Upper lobe of right lung (tissue), 1 donor: ENCODE measurements at places on chromosomes 5 and 9.
A peak's percentile ranks its signal among the peaks of the same experiment; 100 is the strongest.

DNA sequence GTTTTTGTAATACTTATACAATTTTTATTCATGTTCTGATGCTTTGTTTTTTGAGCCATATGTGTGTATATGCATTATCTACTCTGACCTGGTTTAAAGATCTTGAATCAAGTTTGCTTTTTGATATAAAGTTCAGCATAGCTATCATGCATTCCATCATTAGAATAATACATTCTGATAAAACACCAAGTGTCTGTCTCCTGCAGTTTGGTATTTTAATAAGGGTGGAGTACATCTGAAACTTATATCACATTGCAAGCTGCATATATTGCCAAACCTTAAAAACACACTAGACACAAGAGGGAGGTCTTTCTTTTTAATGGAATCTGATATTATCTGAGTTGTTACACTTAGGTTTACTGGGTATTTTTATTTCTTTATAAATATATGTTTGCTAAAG, 102.8 kb upstream of the ADAMTSL1 start:
- DNase-seq: no peak

DNA sequence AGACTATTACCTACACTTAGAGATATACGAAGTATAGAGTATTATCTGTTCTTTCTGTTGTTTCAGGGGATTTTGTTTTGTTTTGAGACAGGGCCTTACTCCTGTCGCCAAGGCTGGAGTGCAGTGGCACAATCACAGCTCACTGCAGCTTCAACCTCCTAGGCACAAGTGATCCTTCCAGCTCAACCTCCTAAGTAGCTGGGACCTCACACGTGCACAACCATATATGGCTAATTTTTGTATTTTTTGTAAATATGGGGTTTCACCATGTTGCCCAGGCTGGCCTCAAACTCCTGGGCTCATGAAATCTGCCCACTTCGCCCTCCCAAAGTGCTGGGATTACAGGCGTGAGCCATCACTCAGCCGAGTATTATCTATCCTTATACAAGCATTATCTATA, 45.9 kb downstream of the SUSD1 start:
- DNase-seq: no peak

DNA sequence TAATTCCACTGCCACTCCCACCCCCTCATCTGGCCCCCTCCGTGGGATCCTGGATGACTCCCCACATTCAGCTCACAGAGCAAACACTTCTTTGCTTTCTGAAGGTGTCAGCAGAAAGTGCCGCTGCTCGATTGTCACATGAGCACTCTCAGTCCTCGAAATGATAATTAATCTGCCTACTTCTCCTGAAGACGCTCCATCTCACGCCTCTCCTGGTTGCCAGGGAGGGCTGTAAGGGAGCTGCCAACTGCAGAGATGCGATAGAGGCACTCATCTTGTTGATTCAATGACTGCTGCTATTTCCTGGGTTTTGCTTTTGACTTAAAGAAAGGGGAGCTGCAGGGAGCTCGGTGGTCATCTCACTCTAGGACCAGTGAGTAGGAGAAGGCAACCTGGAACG, 206.5 kb downstream of the DAB2IP start:
- DNase-seq: no peak

DNA sequence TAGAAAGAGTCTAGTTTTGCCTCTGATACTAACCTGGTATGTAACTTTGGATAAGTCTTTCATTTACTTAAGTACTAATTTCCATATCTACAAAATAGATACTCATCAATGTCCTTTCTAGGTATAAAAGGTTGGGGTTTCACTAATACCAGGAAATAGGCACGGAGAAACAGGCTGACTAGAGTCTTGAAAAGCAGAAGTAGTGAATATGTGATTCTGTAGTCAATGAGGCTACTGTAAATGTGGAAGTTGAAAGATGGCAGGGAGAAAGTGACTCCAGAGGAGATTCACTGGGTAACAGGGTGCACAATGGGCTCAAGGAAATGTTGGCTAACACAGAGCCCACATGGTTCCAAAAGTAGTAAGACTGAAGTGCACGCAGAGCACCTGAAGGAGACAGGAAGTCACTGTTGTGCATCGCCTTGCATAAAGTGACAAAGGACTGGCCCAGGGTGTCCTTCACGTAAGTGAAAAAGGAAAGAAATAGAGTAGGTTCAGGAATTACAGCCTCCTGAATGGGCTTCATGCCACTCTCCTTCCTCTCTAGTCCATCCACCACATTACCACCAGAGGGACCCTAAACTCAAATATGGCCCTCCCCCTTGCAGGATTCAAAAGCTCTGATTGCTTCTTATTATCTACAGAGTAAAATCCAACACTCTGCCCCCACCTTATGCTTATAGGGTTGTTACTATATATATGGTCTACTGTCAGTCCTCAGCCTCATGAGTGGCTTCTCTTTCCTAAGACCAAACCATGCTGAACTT, 288.0 kb upstream of the SMARCA2 start:
- no peak for DNase-seq

DNA sequence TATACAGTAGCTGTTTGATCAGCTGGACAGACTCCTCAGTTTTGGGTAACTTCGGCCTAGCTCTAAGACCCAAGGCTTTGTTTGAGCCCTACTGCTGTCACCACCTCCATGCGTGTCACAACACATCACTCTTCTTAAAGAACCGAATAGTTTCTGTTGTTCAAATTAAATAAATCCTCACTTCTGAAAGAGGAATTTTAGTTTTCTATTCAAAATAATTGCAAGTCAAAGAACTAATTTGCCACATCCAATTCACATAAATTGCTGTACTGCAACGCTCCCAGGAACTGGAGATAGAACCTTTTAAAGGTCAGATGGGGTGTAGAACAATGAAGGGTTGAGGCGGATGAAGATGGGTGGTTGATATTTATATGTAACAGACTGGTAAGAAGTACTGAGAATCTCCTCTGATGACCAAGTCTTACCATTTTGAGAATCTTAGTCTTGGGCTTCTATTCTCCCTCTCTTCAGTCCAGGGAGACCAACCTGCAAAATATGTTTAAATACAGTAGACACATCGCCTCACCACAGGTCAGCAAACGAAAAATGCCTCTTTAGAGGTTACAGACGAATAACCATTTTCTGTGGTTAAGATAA, 1.6 kb downstream of the NREP start:
- no peak for DNase-seq

GRCh38 chr9:100126423-100126822, 27.4 kb downstream of the INVS start:
- no peak for DNase-seq

DNA sequence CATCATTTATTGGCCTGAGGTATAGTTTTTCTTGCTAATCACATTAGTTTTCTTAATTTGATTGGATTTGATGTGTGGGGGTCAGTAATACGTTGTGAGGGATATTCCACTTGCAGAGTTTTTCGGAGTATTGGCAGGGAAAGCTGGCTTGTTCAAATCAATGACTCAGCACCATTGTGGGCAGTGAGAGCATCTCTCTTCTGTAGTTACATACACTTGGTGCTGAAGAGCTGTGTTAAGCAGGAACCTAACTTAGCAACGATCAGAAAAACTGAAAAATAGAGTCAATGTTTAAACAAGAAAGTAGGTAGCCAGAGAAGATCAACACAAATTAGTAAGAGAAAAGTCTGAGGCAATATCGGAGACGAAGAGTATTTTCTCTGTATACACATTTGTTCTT, 344.6 kb upstream of the EDIL3 start:
- no peak for DNase-seq

GRCh38 chr5:179170606-179171005, 110.4 kb downstream of the ZNF354C start:
- no peak for DNase-seq

DNA sequence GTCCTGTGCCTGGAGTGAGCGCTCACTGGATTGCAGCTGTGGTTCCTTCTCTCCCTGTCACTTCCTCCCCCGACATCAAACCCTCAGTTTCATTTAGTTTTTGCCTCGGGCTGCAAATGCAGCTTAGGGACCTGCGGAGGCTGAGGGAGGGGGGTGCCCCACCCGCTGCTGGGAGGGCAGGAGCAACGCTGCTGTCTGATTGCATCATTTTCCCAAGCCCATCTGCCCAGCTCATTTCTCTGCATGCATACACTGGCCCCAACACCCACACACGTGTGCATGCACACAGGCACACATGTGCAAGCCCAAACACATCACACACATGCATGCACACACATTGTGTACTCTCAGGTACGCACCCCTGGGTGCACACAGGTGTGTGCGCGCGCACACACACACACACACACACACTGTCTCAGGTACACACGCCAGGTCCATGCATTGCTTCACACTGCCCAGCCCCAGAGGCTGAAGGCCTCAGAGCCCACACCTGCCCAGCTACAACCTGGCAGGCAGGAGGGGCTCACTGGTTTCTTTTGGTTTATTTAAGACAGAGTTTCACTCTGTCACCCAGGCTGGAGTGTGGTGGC, 3.4 kb downstream of the ASS1 start:
- no peak for DNase-seq

GRCh38 chr9:5531101-5531882, 21.0 kb downstream of the PDCD1LG2 start:
- no peak for DNase-seq

GRCh38 chr9:3955305-3955687, 344.6 kb downstream of the GLIS3 start:
- DNase-seq: no peak

GRCh38 chr9:80665479-80665878, 1023.9 kb downstream of the TLE1 start:
- no peak for DNase-seq

DNA sequence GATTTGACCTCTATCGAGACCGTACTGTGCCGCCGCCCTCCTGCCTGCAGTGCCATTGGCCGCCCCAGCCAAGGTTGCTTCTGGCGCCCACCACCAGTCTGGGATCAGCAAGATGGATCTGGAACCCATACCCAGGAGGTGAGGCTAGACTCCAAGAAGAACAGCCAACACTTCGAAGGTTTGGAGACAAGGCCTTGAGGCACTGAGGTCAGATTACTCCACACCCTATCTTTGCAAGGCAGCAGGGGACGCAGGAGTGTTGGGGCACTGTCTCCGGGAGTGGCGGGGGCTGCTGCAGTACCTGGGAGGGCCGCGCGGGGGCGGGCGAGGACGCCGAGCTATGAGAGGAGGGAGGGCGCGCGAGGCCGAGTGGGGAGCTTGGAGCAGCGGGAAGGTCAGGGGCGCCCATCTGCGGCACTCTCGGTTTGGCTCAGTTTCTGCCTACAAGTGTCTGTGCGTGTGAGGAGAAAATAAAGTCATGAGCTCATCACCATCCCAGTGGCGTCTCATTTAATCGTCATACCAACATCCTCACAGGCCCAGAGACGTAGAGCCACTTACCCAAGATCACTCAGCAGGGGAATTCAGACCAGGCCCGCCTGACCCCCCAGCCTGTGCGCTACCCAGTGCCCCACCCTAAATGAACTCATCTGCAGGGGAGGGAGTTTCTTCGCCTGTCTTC, 20.5 kb upstream of the PSD2 start:
- DNase-seq: peak; percentile 86

- no peak for DNase-seq
These were observed 15.6 kb downstream of the NDUFAF2 start for GRCh38 chr5:60960591-60960990.

- DNase-seq: no peak
These were observed 142.8 kb downstream of the RASEF start for GRCh38 chr9:82920154-82920553.

- DNase-seq: no peak
These were observed 17.9 kb upstream of the POC5 start for GRCh38 chr5:75734913-75735789.

GRCh38 chr9:89696780-89697179, 92.0 kb downstream of the GADD45G start:
- DNase-seq: peak; percentile 28

GRCh38 chr9:88013607-88014006, 39.3 kb upstream of the CDK20 start:
- no peak for DNase-seq

- no peak for DNase-seq
These were observed 69.3 kb downstream of the TLE4 start for GRCh38 chr9:79641070-79641469.

GRCh38 chr5:100456615-100457014, 78.6 kb upstream of the FAM174A start:
- no peak for DNase-seq
